Endodermal cell (in vitro differentiated cells): ENCODE measurements at places on chromosomes 11 and 22.

- no peaks in the 10 kb centered on the region for H3K27me3 ChIP-seq
- H3K4me3 ChIP-seq, result no peak overlapping the region
- H3K36me3 ChIP-seq, result no peaks in the 10 kb centered on the region
- H3K4me1 ChIP-seq, result peaks cover 18% of the 10 kb centered on the region
- DNase-seq, result no peak
- H3K27ac ChIP-seq, result no peak overlapping the region
Observed at GRCh38 chr11:128503245-128503991, 83.9 kb downstream of the ETS1 start.

GRCh38 chr11:128765104-128765503 is 71.2 kb downstream of the FLI1 start:
- no peak overlapping the region for H3K4me3 ChIP-seq
- DNase-seq, result no peak
- H3K36me3 ChIP-seq, result no peaks in the 10 kb centered on the region
- no peak overlapping the region for H3K27ac ChIP-seq
- no peaks in the 10 kb centered on the region for H3K4me1 ChIP-seq
- H3K27me3 ChIP-seq, result no peaks in the 10 kb centered on the region

GRCh38 chr11:131422496-131422895 is 52.1 kb downstream of the NTM start:
- H3K4me3 ChIP-seq, result no peak overlapping the region
- no peak overlapping the region for H3K27ac ChIP-seq
- H3K36me3 ChIP-seq, result no peaks in the 10 kb centered on the region
- H3K4me1 ChIP-seq, result no peaks in the 10 kb centered on the region
- no peak for DNase-seq

DNA sequence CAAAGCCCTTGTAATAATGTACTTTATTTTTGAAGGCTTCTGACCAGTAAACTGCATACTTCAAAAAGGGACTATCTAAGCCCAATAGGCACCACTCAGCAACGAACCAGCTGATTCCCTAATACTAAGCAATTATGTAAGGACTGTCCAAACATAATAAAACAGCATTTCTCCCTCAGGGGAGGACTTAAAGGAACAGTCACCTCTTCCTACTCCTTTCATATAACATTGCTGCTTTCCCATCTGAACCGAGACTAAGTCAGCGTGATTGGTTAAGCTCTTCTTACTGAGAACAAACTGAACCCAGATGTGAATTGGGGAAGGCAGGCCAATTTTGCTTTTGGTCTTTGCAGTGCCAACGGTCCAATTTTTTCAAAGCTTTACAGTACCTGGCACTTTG is 420.0 kb downstream of the METTL15 start:
- peaks cover 51% of the 10 kb centered on the region for H3K27me3 ChIP-seq
- no peak overlapping the region for H3K4me3 ChIP-seq
- DNase-seq, result no peak
- no peak overlapping the region for H3K27ac ChIP-seq
- H3K4me1 ChIP-seq, result no peaks in the 10 kb centered on the region

DNA sequence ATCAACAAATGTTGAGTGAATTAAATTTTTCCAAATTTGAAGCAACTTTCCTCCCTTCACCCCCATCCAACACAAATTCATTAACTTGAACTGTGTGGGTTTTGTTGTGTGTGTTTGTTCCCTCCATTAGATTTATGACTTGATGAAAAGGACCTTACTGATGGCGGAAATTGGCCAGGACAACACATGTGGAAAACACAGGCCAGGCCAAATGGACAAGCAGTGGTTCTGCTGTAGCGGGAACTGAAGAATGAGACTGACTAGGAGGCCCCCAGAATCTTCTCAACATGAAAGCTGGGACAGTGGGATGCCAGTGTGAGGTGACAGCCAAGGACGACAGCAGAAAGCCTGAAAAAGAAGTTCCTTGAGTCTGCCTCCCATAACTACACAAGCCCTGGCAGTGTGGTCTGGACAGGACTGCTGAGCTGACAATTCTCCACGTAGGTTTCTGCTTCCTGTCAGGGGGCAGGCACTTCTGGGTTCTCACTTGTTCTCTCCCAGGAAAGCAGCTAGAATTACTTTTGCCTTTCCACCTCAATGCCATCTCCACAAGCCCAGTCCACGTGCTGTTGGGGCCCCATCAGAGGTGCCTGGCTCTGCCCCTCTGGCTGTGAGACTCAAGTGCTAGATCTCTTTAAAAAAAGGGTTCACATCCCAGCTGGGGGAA is 94.3 kb downstream of the ETS1 start:
- peaks cover 15% of the 10 kb centered on the region for H3K4me1 ChIP-seq
- no peaks in the 10 kb centered on the region for H3K27me3 ChIP-seq
- no peak for DNase-seq
- peaks cover 25% of the 10 kb centered on the region for H3K36me3 ChIP-seq

- no peak overlapping the region for H3K4me3 ChIP-seq
- no peaks in the 10 kb centered on the region for H3K4me1 ChIP-seq
- no peaks in the 10 kb centered on the region for H3K36me3 ChIP-seq
Observed at GRCh38 chr11:2849994-2850770, 35.4 kb downstream of the CDKN1C start.

DNA sequence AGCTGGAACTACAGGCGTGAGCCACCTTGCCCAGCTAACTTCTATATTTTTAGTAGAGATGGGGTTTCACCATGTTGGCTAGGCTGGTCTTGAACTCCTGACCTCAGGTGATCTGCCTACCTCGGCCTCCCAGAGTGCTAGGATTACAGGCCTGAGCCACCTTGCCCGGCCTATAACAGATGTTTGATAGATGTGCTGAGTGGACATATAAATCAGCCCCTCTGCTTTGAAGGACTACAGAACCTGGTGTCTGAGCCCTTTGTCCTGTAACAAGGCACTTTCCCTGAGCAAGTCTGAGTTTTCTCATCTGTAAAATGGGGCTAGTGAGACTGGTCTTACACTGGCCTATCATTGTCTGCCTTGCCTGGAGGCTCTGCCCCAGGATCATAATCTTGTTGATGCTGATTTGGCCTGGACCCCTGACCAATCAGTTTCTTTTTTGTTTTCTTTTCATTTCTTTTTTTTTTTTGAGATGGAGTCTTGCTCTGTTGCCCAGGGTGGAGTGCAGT is 7.0 kb downstream of the RIN1 start:
- H3K27ac ChIP-seq, result no peak overlapping the region
- H3K4me3 ChIP-seq, result no peak overlapping the region
- no peaks in the 10 kb centered on the region for H3K36me3 ChIP-seq
- peaks cover 2% of the 10 kb centered on the region for H3K4me1 ChIP-seq
- H3K27me3 ChIP-seq, result no peaks in the 10 kb centered on the region

DNA sequence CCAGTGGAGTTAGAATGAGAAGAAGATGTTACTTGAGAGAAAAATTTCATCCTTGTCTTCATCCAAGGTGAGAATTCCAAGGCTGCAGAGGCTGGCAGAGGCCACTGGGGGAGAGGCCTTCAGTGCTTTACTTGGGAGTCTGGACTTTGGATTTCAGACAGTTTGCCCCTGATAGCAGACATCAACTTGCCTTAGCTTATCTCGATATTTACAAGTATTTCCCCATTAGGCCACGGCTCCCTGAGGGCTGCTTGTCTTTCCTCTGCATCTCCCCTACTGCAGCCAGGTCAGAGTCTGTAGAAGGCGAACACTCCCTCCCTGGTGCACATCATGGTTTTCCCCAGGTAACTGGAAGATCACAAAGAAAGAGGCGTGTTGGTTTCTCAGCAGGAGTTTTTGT is 29.9 kb upstream of the BSX start:
- no peaks in the 10 kb centered on the region for H3K4me1 ChIP-seq
- H3K4me3 ChIP-seq, result no peak overlapping the region
- H3K27ac ChIP-seq, result no peak overlapping the region
- no peaks in the 10 kb centered on the region for H3K36me3 ChIP-seq
- no peaks in the 10 kb centered on the region for H3K27me3 ChIP-seq
- peak; percentile 65 for DNase-seq

DNA sequence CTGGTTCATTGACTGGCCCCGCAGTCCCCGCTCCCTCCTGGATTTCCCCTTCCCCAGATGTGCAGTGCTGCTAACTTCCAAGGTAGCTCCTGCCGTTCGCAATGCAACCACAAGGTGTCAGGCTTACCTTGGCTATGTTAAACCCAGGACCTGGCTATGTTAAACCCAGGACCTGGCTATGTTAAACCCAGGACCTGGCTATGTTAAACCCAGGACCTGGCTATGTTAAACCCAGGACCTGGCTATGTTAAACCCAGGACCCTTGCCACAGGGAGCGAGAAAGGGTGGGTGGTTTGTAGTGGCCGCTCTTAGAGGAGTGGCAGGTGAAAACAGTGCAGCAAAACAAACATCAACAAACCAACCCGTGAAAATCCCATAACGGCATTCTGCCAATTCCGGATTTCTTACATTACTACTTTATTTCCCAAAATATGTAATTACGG is 2.9 kb upstream of the ADAMTS8 start:
- H3K4me1 ChIP-seq, result no peaks in the 10 kb centered on the region
- peak; percentile 97 for DNase-seq
- H3K4me3 ChIP-seq, result no peak overlapping the region
- H3K27ac ChIP-seq, result no peak overlapping the region
- peaks cover 42% of the 10 kb centered on the region for H3K27me3 ChIP-seq
- H3K36me3 ChIP-seq, result no peaks in the 10 kb centered on the region

- no peaks in the 10 kb centered on the region for H3K4me1 ChIP-seq
- DNase-seq, result no peak
- H3K4me3 ChIP-seq, result no peak overlapping the region
- no peaks in the 10 kb centered on the region for H3K36me3 ChIP-seq
- H3K27me3 ChIP-seq, result no peaks in the 10 kb centered on the region
Observed at GRCh38 chr22:38938925-38939324, 18.5 kb upstream of the APOBEC3A start.

DNA sequence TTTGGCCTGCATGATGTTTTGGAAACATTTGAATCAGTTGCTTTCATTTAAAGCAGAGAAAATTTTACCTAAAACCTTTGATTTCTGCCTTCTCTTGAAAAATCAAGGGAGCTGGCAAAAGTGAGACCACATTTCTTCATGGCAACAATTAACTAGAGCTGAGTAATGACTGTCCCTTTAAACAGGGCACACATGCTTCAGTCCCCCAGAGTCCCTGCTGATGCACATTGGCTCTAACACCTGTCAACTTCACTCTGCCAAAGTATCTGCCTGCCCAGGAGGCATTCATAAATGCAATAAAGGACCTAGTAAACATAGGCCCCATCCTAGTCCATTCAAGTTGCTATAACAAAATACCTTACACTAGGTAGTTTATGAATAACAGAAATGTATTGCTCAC is 87.1 kb upstream of the LDLRAD3 start:
- H3K27me3 ChIP-seq, result no peaks in the 10 kb centered on the region
- no peaks in the 10 kb centered on the region for H3K36me3 ChIP-seq
- DNase-seq, result no peak
- H3K4me3 ChIP-seq, result no peak overlapping the region
- H3K4me1 ChIP-seq, result no peaks in the 10 kb centered on the region
- no peak overlapping the region for H3K27ac ChIP-seq

- H3K36me3 ChIP-seq, result no peaks in the 10 kb centered on the region
- DNase-seq, result no peak
- no peak overlapping the region for H3K4me3 ChIP-seq
- H3K4me1 ChIP-seq, result no peaks in the 10 kb centered on the region
- H3K27ac ChIP-seq, result no peak overlapping the region
Observed at GRCh38 chr22:50696251-50696798, 23.7 kb downstream of the SHANK3 start.

DNA sequence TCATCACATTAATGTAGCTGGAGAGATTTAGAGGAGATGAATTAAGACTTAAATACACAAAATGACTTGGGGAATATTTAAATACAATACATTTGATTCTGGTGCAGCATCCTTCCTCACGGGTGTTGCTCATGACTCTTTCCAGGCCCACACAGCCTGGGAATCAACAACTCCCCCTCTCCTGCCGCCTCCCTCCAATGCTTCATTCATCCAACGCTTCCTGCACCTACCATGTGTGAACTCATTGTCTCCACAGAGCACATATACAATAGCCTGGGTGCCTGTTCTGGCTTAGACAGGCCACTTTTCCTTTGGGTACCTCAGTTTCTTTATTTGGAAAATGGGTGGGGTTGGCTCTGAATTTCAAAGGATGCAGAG is 476.9 kb upstream of the CADM1 start:
- no peak overlapping the region for H3K4me3 ChIP-seq
- H3K27ac ChIP-seq, result no peak overlapping the region
- no peaks in the 10 kb centered on the region for H3K36me3 ChIP-seq
- no peaks in the 10 kb centered on the region for H3K27me3 ChIP-seq

GRCh38 chr11:12393691-12394090 is 16.3 kb downstream of the PARVA start:
- H3K4me1 ChIP-seq, result peaks cover 2% of the 10 kb centered on the region
- H3K4me3 ChIP-seq, result peak overlapping the region; percentile 64
- no peak for DNase-seq
- H3K27me3 ChIP-seq, result no peaks in the 10 kb centered on the region

DNA sequence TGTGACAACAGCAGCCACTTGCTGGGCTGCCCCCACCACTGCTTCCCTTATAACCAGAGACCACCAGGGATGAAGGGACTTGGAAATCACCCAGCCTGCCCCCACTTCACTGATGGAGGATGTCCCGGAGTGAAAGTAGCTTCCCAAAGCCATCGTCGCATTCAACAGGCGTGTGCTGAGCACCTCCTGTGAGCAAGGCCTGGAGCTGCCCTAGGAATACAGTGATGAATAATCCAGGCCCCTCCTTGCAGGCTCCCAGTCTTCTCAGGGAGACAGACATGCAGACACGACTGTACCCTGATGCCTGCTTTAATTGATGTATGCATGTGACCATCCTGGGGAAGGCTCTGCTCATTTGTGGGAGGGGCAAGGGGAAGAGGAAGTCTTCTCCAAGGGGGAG is 22.6 kb downstream of the PTPN5 start:
- no peak overlapping the region for H3K27ac ChIP-seq
- no peaks in the 10 kb centered on the region for H3K27me3 ChIP-seq
- no peak overlapping the region for H3K4me3 ChIP-seq
- H3K4me1 ChIP-seq, result peaks cover 5% of the 10 kb centered on the region
- DNase-seq, result no peak
- H3K36me3 ChIP-seq, result no peaks in the 10 kb centered on the region

GRCh38 chr11:12909879-12910278 is 99.2 kb upstream of the RASSF10 start:
- H3K27ac ChIP-seq, result no peak overlapping the region
- H3K4me3 ChIP-seq, result no peak overlapping the region
- H3K36me3 ChIP-seq, result peaks cover 52% of the 10 kb centered on the region

DNA sequence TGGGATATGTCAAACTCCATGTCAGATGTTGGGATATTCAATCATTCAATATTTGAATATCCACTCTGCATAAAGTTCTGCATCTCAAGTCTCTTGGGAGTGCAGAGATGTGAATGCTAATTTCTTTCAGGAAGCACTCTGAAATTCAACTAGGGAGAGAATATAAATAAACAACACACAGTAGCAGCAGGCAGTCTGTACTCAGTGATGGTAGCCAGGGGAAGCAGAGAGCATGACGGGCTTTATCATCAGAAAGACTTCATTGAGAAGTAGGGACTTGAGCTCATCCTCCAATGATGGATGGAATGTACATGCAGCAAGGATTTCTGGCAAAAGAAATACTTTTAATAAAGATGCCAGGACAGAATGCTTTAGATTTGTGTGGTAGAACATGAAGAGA is 9.8 kb upstream of the TEAD1 start:
- H3K27ac ChIP-seq, result no peak overlapping the region
- no peak overlapping the region for H3K4me3 ChIP-seq
- peaks cover 8% of the 10 kb centered on the region for H3K27me3 ChIP-seq
- no peaks in the 10 kb centered on the region for H3K36me3 ChIP-seq
- DNase-seq, result no peak

- H3K36me3 ChIP-seq, result no peaks in the 10 kb centered on the region
- no peak overlapping the region for H3K4me3 ChIP-seq
- H3K27me3 ChIP-seq, result no peaks in the 10 kb centered on the region
- H3K4me1 ChIP-seq, result peaks cover 6% of the 10 kb centered on the region
- H3K27ac ChIP-seq, result no peak overlapping the region
- peak; percentile 44 for DNase-seq
Observed at GRCh38 chr11:69000831-69001242, 12.2 kb downstream of the MRGPRF start.
